ENCODE measurements at places on chromosomes 6 and 20.

DNA sequence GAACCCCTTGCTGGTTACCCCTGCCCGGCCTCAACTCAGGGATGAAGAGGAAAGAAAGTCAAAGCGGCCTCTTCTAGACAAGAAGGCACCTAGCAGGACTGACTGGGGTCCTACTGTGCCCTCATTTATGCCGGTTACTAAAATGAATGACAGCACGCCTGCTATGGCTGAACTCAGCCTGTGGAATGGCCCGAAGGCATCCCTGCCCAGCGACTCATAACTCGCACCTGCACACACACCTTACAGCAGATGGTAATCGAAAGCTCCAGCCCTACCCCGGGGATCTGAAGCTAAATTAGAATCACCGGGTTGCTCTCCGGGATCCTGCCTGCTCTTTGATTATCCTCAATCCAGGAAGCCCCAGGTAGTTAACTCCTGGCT lies 747 bp upstream of the TXNDC5 start:
- no peak for DNase-seq

DNA sequence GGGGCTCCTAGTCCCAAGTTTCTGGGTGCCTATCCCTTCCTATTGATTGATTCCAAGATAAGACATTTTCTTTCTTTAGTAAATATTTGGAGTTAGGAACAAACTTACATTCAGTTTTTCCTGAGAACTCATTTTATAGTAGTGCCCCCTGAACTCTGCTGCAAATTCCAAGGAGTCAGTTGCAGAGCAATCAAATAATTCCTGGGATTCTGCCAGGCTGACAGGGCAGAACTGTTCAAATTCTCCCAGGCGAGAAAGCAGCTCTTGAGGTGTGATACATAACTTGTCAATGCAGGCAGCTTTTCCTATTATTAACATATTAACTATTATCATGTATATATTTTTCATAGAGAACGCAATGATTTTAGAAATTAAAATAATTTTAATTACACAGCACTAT lies 15.9 kb upstream of the ZBTB24 start:
- DNase-seq = no peak

DNA sequence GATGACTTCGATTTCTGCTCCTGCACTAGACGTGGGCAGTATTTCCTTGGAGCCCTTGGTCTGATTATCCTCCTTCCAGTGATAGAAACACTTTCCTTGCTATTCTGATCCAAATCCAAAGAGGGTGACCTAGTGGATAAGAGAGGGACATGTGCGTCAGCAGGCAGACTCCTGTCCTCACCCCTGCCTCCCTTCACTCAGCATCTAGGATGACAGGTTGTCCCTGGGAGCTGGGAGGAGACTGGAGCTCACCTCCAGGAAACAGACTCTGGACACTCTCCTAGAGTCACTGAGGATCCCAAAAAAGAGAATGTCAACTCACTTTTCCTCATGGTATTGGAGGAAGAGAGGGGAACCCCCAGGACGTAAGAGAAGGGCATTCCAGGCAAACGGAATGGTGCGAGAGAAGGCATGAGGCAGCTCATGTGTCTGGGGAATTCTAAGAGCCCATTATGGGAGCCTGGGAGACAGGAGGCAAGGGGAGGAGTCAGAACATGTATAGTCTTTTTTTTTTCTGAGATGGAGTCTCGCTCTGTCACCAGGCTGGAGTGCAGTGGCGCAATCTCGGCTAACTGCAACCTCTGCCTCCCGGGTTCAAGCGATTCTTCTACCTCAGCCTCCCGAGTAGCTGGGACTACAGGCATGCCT lies 2.2 kb downstream of the C20orf173 start:
- no peak for DNase-seq

DNA sequence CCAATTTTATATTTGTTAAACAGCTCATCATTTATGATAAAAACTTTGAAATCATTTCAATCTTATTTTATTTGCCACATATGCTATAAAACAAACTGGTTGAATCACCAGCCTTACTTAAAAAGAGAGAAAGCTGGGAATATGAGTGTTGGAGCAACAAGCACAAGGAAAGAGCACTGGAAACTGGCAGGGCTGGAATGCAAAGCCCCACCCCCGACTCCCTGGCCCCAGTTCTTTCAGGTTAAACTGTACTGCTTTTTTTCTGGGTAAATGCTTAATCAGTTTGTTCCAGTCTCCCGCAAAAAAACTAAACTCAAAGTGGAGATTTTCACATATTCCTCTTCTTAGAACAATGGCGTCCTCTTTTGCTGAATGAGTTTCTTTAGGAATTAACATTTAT lies 433.8 kb upstream of the NOX3 start:
- DNase-seq = no peak

DNA sequence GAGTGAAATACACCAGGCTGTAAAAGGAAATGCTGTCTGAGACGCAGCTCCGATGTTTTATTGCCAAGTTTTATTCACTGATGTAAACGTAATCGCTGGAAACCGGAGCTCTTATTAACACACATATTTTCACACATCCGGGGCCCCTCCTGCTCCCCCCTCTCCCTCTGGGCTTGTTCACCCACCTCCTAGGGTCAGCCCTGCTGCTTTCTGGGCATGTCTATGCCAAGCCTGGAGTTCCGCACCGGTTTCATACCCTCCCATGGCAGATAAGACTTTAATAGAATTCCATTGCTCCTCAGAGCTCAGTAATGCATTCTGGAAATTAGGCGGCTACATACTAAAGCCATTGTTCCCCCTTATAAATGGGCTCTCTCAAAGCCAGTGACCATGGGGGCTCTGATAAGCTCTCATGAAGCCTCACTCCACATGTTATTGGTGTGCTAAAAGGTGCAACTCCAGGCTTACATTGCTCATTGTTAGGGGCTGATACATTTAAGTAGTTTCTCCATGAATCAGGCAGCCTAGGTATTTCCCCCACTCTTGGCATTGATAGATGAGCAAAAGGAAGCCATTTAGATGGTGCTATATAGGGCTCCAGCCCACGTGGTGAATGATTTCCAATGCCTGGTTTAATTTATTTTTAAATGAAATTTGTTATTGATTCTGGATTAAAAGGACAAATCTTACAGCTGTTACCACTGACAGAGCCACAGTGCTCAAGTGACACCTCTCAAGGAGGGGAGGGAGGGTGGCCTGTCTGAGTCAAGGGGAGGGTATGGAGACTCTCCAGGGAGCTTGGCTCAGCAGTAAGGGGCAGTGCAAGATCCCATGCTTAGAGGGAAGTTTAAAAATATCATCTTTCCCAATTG lies 4.5 kb upstream of the VSTM2L start:
- no peak for DNase-seq

DNA sequence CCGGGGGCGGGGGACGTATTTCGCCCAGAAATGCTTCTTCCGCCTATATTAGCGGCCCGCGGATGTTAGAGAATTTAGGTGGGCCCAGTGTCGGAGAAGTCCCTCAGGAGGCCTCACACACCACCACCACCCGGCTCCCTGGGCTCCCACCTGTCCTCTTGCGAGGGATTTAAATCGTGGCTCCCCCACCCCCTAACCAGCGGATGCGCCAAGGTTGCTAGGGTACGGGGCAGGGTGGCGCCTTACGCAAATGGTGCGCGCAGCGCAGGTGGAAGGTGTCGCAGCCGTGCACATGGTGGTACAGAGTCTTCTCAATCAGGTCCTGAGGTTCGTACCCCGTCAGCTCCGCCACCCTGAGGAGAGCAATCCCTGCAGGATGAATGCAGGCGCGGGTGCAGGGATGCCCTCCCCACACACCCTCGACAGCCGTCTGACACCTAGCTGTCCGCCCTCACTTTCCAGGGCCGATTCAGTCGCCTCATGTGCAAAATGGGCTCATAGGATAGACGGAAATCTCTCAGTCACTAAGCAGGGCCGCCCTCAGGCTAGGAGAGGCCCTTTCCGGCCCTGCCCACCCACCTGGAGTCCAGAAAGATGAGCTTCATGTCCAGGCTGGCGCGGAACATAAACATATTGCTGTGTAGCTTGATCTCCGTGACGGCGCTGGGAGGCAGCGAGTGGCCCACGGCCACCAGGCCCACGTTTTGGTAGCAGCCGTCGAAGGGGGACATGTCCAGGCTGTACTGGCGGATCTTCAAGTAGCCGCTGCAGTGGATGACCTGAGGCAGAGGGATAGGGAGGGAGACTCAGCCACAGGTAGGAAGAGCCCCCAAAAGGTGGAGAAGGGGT lies 16.6 kb downstream of the SIM1 start:
- DNase-seq = no peak

- no peak for DNase-seq
Observed at GRCh38 chr6:168527451-168528210, 86.6 kb downstream of the SMOC2 start.

DNA sequence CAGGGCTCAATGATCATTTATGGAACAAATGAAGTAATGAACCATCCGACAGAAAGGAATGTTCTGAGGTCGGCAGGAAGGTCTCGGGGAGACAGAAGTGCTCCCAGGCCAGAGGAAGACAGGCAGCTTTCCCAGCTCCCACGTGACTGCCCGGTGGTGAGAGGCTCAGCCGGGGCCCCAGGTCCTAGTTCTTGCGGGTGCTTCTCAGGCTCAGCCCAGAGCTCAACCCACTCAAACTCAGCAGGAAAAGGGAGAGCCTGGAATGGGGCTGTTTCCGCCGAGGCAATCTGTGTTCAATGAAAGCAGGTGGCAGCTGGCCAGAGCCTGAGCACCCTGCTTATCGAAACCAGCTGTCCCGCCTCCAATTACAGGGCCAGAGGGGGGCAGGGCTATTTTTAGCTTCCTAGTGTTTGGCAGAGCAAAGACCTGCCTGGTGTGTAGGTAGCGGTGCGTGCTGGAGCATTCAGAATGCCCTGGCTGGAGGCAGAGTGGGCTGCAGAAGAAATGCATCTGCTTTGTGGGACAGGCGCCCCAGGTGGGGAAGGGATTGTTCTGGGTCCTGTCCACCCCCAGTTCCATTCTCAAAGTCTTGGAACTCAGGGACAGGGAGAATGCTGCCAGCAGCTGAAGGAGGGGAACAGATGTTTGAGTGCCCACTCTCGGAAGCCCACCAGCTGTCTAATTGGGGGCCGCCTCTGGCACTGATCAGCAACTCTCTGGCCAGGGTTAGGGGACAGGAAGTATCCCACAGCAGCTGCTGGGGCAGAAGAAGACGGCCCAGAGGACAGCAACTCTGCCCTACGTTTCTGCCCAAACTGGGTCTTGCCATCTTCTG lies 145.1 kb downstream of the PREX1 start:
- DNase-seq = peak; percentile 71

DNA sequence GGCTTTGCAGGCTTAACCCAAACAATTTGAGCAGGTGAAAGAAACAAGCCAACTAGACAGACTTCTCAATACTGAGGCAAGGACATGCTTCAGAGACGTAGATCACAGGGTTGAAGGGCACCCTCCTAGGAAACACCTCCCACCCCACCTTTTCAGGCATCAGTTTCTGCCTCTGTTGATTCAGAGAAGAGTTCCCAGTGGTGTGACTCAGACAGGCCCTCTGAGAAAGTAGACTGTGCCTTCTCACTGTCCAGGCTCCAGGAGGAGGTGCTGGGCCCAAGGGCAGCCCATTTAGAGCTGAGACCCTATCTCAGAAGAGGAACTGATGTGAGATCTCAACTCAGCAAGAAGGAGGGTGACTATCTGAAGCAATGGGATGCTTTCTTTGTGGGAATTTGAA lies 108.1 kb downstream of the FAM50B start:
- no peak for DNase-seq

- no peak for DNase-seq
Observed at GRCh38 chr20:63326314-63327230, 33.6 kb downstream of the COL20A1 start.

- DNase-seq = no peak
Observed at GRCh38 chr20:31606804-31607639, 1.9 kb downstream of the ID1 start.

All from uterus (tissue), 4 donors.